ENCODE measurements at places on chromosomes 1 and 21.

- H3K27me3 ChIP-seq: no peaks in the 10 kb centered on the region
- H3K36me3 ChIP-seq: peaks cover 67% of the 10 kb centered on the region
- H3K27ac ChIP-seq: peak overlapping the region; percentile 76
Observed at GRCh38 chr1:226405411-226405988, 2.4 kb downstream of the PARP1 start.

DNA sequence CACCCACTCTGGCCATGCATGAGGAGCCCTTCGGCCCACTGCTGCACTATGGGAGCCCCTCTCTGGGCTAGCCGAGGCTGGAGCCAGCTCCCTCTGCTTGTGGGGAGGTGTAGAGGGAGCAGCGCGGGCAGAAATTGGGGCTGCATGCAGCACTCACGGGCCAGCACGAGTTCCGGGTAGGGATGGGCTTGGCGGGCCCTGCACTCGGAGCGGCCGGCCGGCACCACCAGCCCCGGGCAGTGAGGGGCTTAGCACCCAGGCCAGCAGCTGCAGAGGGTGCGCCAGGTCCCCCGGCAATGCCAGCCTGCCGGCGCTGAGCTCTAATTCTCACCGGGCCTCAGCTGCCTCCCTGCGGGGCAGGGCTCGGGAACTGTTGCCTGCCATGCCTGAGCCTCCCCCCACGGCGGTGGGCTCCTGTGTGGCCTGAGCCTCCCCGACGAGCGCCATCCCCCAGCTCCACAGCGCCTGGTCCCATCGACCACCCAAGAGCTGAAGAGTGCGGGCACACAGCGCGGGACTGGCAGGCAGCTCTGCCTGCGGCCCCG, 209.0 kb downstream of the LTN1 start:
- H3K27ac ChIP-seq: no peak overlapping the region
- H3K27me3 ChIP-seq: no peaks in the 10 kb centered on the region
- no peak overlapping the region for H3K4me3 ChIP-seq

- no peak overlapping the region for H3K27ac ChIP-seq
- DNase-seq: no peak
- H3K27me3 ChIP-seq: no peaks in the 10 kb centered on the region
- peaks cover 31% of the 10 kb centered on the region for H3K4me1 ChIP-seq
- peaks cover 6% of the 10 kb centered on the region for H3K36me3 ChIP-seq
Observed at GRCh38 chr21:35249636-35250035, 200.5 kb upstream of the RUNX1 start.

GRCh38 chr1:199914546-199914945, 113.0 kb upstream of the NR5A2 start:
- no peak overlapping the region for H3K4me3 ChIP-seq
- DNase-seq: no peak
- H3K36me3 ChIP-seq: no peaks in the 10 kb centered on the region
- no peak overlapping the region for H3K27ac ChIP-seq
- peaks cover 21% of the 10 kb centered on the region for H3K27me3 ChIP-seq

GRCh38 chr1:10050611-10051010, 17.9 kb downstream of the UBE4B start:
- H3K27me3 ChIP-seq: no peaks in the 10 kb centered on the region
- peaks cover 31% of the 10 kb centered on the region for H3K4me1 ChIP-seq
- H3K36me3 ChIP-seq: peaks cover 60% of the 10 kb centered on the region
- no peak overlapping the region for H3K27ac ChIP-seq
- H3K4me3 ChIP-seq: no peak overlapping the region

DNA sequence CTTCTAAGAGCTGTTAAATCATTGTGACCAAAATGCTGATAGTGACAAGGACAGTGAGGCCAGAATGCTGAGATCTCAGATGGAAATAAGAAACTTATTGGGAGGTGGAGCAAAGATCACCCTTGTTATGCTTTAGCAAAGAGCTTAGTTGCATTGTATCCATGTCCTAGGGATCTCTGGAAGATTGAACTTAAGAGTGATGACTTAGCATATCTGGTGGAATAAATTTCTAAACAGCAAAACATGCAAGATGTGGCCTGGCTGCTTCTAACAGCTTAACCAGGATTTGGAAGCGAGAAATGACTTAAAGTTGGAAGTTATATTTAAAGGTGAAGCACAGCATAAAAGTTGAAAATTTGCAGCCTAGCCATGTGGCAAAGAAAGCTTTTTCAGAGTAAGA, 7.7 kb downstream of the NTMT2 start:
- H3K4me1 ChIP-seq: no peaks in the 10 kb centered on the region
- H3K27ac ChIP-seq: no peak overlapping the region
- H3K4me3 ChIP-seq: no peak overlapping the region
- peaks cover 4% of the 10 kb centered on the region for H3K27me3 ChIP-seq
- H3K36me3 ChIP-seq: no peaks in the 10 kb centered on the region

DNA sequence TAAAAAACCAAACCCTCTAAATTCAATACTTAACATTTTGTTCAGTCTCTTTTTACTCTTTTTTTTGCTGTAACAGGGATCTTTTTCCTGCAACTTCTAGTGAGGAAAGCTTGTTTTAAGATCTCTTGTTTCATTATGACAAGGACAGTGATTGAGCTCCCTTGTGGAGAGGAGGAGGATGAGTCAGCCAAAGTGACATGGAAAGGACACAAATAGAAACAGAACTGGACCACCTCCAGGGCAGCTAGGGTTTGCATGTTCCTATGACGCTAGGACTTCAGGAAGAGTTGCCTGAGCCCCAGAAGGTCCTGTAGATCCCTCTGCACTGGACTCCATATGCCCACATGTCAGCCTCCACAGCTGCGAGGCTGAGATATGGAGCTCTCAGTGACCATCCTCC, 212.6 kb upstream of the FAM78B start:
- no peak overlapping the region for H3K4me3 ChIP-seq
- H3K27me3 ChIP-seq: peaks cover 22% of the 10 kb centered on the region
- DNase-seq: no peak
- H3K4me1 ChIP-seq: peaks cover 5% of the 10 kb centered on the region

DNA sequence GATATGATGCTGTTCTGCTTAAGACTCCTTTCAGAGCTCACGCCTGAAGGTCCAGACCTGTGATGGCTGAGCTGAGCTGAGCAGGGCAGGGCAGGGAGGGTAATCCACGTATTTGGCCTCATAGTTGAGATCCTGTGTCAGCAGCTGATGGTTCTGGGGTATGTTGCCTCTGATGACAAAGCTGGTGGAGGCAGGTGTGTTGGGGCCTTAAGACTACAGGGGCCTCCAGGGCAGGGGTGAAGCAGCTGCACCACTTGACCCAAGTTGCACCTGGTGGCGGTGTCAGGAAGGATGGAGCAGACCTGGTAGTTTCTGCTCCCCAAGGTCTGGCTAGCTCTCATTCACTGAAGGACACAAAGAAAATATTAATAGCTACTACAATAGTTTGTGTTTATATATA, 57.0 kb downstream of the FCRL5 start:
- H3K27me3 ChIP-seq: peaks cover 40% of the 10 kb centered on the region
- DNase-seq: no peak
- peaks cover 1% of the 10 kb centered on the region for H3K4me1 ChIP-seq
- H3K4me3 ChIP-seq: no peak overlapping the region
- H3K27ac ChIP-seq: no peak overlapping the region
- H3K36me3 ChIP-seq: no peaks in the 10 kb centered on the region

GRCh38 chr1:156379420-156380165, 10.6 kb downstream of the RHBG start:
- H3K4me1 ChIP-seq: no peaks in the 10 kb centered on the region
- DNase-seq: no peak
- H3K27ac ChIP-seq: no peak overlapping the region
- no peak overlapping the region for H3K4me3 ChIP-seq

DNA sequence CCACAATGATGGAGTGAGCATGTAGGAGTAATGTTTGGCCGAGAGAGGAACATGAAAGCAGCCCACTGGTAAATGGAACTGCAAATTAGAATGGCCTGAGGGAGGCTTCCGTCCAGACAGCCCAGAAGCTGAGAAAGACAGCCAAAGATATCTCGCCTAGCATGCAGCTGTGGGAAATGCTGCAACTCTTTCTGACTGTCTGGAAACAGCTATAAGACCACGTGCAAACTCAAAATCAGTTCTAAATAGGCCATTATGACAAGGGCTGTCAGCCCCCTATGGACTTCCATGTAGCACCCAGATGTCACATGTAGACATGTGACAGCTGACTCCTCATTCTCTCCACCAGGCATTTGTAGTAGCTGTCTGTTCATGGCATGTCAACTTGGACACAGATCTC, 62.9 kb upstream of the ATP1A1 start:
- H3K27me3 ChIP-seq: no peaks in the 10 kb centered on the region
- no peaks in the 10 kb centered on the region for H3K36me3 ChIP-seq
- H3K4me1 ChIP-seq: peaks cover 20% of the 10 kb centered on the region

GRCh38 chr1:104746994-104747393, 997.3 kb downstream of the AMY1C start:
- no peak overlapping the region for H3K27ac ChIP-seq
- no peaks in the 10 kb centered on the region for H3K4me1 ChIP-seq
- H3K4me3 ChIP-seq: no peak overlapping the region
- no peaks in the 10 kb centered on the region for H3K27me3 ChIP-seq
- H3K36me3 ChIP-seq: no peaks in the 10 kb centered on the region

DNA sequence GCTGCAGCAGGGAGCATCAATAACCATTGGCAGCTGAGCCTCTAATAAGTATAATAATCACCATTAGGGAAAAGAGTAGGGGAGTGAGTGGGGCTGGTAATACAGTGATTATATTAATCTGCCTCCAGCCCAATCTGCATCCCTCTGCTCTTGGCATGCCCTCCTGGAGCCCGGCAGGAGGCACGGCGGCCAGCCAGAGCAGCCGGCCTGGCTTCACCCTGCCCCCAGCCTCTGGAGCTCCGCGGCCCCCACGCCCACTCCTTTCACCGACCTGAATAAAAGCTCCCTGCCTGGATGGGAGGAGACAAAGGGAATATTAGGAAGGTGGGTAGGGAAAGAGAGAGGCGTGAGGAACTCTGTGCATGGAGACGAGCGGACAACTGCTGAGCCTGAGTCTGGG, 28.3 kb downstream of the OPTC start:
- peaks cover 1% of the 10 kb centered on the region for H3K4me1 ChIP-seq
- H3K36me3 ChIP-seq: no peaks in the 10 kb centered on the region
- no peaks in the 10 kb centered on the region for H3K27me3 ChIP-seq

GRCh38 chr1:3304246-3304645, 150.2 kb upstream of the ARHGEF16 start:
- H3K4me3 ChIP-seq: no peak overlapping the region
- H3K27ac ChIP-seq: no peak overlapping the region
- peaks cover 26% of the 10 kb centered on the region for H3K27me3 ChIP-seq
- no peaks in the 10 kb centered on the region for H3K4me1 ChIP-seq
- DNase-seq: no peak
- no peaks in the 10 kb centered on the region for H3K36me3 ChIP-seq

- no peak overlapping the region for H3K27ac ChIP-seq
- no peaks in the 10 kb centered on the region for H3K36me3 ChIP-seq
- H3K27me3 ChIP-seq: no peaks in the 10 kb centered on the region
Observed at GRCh38 chr1:221760911-221761310, 19.0 kb upstream of the DUSP10 start.

DNA sequence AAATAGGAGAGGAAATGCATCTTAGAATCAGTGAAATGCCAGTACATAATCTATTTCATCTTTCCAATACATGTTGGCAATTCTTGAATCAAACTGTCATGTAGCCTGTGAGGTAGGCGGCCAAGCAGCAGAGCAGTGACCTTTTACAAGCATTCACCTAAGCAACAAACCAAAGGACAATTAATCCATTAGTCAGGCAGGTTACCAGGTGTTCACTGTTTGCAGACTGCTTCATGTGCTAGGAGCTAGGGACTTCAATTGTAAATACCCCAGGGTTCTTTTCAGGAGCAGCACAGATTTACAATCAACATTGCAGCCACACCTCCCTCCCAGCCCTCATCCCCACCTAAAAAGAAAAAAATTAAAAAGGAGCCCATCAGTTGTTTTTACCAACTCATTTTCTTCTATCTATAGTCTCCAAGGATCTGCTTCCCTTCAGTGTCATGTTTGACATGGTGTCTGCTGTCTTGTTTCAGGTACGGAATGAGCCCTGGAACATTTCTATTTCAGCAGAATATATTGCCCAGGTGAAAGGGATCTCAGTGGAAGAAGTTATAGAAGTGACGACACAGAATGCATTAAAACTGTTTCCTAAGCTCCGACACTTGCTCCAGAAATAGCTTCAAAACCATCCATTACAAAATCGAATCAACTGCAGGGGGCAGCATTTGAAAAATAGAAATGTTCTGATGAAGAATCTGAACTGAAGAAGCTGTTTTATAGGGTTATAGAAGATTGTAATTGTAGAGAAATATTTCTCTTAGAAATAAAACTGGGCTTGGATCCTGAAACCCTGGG, 23.0 kb downstream of the TATDN3 start:
- H3K27ac ChIP-seq: no peak overlapping the region
- H3K36me3 ChIP-seq: peaks cover 11% of the 10 kb centered on the region
- H3K4me1 ChIP-seq: peaks cover 3% of the 10 kb centered on the region
- DNase-seq: no peak
- no peaks in the 10 kb centered on the region for H3K27me3 ChIP-seq
- H3K4me3 ChIP-seq: no peak overlapping the region

- H3K4me1 ChIP-seq: no peaks in the 10 kb centered on the region
- H3K4me3 ChIP-seq: no peak overlapping the region
- DNase-seq: no peak
- no peaks in the 10 kb centered on the region for H3K36me3 ChIP-seq
Observed at GRCh38 chr21:44262338-44263056, 800 bp upstream of the DNMT3L start.

GRCh38 chr21:34642211-34643075, 26.4 kb upstream of the CLIC6 start:
- no peak overlapping the region for H3K4me3 ChIP-seq
- peaks cover 37% of the 10 kb centered on the region for H3K4me1 ChIP-seq
- H3K27ac ChIP-seq: no peak overlapping the region
- no peak for DNase-seq

DNA sequence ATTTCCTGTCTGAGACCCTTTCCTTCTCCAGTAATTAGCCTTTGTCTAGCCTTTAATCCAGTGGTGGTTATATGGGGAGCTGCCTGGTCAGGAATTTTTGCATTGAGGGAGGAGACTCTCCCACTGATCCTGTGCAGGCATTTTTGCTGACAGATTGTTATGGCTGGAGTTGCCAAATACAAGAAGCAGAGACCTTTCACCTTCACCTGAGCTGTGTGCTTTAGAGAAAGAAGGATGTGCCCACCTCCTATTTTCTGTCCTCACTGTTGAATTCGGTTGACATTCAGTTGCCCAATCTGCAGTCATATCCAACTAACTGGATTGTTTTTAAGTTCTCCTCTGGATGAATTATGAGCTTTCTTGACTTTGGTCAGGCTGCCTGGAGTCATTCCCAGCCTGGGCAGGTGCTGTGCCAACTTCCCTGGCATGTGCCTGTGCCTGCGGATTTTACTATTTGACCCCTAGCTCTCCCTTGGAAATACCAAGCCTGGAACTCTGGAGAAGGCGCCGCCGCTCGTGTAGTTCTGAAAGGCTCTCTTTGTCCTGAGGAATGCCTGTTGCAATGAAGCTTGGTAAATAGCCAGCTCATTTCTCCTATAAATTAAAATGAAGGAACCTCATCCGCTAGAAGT, 143.9 kb downstream of the NOS1AP start:
- H3K4me3 ChIP-seq: no peak overlapping the region
- no peak for DNase-seq
- H3K27me3 ChIP-seq: peaks cover 20% of the 10 kb centered on the region

GRCh38 chr1:11358984-11359383, 86.0 kb downstream of the UBIAD1 start:
- no peak for DNase-seq
- H3K4me1 ChIP-seq: peaks cover 2% of the 10 kb centered on the region
- no peak overlapping the region for H3K27ac ChIP-seq
